ENCODE measurements at places on chromosomes 4 and X.

GRCh38 chr4:7967501-7968261, 28.0 kb upstream of the AFAP1 start:
- no peak for DNase-seq

DNA sequence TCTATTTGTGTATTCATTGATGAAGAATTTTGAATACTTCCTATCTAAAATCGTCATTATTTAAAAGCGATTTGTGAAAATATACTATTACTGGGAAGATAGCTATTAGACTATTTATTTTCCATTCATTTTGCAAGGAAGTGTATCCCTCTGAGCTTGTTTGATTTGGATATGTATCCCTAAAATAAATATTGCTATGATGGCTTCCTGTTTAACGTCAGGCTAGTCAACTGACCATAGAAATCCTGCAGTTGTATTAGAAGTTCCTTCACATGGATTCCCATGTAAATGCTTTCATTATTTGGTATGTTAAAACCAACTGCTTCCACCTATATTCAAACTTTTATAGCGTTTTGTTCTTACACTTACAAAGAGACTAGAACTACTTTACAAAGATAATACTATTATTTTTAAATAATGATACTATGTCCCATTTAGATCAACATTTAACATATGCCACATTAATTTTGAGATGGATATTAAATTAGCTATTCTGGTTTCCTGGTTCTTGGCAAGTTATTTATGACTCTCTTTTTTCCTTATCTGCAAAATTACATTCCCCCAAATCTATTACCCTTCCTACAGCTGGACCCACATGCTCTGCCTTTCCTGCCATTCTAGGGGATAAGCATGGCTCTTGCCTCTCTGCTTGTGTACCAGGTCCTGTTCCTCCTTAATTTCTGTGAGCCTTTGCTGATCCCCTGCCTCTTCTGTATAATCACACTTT, 26.7 kb upstream of the PDE5A start:
- no peak for DNase-seq

DNA sequence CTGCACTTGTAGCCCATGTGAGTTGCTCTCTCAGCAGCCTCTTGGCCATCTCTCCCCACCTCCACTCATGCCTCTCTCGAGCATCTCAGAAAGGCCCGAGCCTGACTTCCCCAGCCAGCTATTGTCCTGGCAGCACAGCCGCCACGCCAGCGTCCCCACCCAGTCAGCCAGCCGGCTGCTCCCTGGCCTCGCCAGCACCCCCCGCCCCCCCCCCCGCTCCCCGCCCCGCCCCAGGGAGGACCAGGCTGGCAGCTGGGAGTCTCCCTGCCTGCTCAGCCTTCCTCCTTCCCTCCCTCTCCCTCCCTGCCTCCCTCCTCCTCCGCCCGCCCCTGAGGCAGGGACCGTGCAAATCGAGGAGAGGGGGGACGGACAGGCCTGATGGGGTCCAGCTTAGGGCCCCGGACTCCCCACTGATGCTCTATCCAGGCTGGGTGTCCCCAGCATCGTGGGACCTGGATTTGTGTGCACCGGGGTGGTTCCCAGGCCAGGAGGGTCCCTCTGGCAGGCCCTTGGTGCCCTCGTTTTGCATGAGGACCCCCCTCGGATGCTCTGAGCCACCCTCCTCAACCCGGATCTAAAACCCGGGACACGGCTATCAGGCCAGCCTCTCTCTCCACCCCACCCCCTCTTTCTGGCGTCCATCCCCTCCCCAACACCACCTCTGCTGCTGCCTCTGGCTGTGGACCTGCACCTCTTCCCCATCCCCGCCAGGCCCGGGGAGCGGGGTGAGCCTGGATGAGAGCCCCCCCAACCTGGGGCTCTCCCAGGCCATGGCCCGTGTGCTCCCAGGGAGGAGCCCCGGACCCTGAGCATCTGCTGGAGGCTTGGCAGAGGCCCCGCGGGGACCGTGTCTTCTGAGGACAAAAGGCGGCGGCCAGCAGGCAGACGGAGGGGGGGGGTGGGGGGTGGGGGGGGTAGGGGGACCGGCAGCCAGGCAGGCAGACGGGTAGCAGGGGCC, at the start of gene GPR173:
TSS of gene GPR173 (plus strand) at position 621 of the 958 bp plus-strand sequence. CDS start 27,833 bp downstream, outside the sequence.
- DNase-seq, result no peak

DNA sequence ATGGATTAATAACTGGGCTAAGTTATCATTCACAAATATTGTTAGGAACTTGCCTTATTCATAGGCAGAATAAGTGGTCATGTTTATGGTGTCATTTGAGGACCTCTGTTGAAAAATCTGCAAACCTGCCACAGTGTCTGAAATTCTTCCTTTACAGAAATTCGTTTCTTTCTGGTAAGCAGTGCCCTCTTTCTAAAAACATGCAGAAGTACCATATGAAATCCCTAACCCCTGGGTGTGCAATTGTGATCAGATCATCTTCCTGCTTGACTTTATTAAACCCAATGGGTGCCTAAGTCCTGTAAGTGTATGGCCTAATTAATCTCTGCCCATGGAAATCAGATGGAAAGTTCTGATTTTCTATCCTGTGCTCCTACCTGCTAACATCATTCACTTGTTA, 4.4 kb upstream of the HTATSF1 start:
- DNase-seq, result no peak

- DNase-seq, result no peak
These were observed 17.2 kb upstream of the CCNI start for GRCh38 chr4:77092975-77093374.

DNA sequence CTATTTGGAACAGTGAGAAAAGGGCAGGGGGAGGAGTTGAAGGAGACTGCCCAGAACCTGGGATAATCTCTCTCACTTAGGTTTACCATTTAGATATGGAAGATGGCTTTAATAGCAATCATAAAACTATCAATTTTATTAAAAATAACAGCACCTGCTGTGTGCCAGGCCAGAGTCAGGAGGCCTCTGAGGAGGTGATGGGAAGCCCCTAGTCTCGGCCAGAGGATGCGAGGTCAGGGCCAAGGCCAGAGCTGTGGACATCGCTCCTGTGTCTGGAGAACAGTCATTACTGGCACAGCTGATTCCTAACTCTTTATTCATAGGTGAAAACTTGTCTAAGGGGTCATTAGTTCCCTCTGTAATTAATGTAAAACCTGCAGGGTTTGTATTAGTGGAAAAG, 4.2 kb upstream of the IQSEC2 start:
- no peak for DNase-seq

DNA sequence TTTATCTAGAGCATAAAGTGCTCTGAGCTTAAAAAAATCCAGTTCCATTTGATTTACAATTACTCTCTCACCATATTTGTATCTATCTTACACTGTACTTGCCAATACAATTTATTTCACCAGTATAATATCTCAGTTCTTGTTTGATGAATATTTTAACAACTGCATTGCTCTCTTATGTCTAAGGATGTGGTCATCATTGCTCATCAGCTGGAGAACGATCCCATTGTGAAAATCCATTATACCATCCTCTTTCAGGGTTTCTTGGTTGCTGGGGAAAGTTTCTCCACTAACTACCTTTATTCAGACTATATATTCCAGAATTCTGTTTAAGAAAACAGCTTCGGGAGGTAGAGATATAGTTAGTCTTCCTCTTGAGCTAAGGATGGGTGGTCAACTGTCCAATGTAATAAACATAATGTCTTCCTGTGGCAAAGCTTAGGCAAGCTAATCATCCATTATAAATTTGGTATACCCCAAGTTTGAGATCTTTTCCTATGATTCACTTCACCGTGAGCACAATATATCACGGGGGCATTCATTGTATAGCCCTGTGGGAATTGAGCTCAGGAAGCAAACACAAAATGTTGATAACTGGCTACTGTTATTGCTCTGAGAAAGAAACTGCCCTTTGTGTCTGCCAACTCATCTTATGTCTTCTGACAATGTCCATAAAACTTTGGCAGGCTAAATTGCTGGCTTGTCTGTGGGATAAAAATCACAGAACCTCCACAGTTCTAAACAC, 2361.9 kb downstream of the ARAP2 start:
- no peak for DNase-seq

- DNase-seq, result no peak
These were observed 69.2 kb upstream of the DIAPH2 start for GRCh38 chrX:96615448-96615847.

DNA sequence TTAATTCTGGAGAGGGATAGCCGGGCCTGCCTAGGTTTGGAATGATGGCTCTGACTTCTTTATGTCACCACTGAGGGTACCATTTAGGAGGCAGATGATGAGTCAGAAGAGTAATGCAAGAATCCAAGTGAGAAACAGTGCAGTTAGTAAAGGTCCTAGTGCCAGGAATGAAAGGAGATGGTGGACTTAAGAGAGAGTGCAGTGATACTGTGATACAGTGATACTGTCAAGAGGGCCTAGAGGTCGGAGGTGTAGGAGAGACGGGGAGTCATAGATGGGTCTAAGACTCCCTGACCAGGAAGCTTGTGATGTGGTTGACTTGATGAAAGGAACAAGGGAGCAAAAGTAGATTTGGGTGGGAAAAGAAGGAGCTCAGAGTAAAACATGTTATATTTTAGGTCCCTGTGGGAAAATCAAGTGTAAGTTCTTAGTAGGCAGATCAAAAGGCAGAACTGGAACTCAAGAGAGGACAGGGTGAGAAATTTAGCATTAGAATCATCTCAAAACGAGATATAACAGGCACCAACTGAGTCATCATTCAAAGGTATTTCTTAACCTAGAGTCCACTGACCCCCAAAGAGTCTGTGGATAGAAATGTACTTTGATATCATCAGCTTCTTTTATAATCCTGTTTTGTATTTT, 85.0 kb downstream of the NFKB1 start:
- DNase-seq, result no peak

DNA sequence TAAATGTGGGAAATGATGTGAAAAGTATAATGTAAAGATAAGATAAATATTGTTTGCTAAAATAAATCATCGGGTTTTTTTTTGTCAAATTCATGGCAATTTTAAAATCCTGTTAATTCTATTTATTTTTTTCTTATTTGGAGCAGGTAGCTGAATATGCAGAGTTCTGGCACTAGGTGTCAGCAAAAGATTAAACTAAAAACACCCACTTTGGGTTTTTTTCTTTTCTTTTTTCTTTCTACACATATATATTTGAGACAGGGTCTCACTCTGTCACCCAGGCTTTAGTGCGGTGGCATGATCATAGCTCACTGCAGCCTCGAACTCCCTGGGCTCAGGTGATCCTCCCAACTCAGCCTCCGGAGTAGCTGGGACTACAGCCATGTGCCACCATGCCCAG, 6.9 kb upstream of the RAP2C start:
- no peak for DNase-seq

- DNase-seq, result no peak
These were observed 47.8 kb downstream of the APELA start for GRCh38 chr4:164924670-164925238.

DNA sequence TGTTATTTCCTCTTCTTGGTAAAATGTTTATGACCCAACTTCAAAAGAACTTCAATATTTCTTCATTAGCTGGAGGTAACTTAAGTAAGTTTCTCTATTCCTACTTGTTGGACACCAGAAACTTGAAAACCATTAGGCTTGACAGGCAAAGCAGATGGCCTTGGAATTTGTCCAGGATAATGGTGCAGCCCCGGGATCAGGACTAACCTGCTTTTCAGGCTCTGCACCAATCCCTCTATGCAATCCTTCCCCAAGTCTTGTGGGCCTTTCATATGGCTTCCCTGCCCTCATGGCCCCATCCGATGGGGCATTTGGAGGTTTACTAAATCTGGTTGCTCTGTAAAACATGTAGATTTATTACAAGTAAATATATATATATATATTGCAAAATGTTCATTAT, 68.5 kb downstream of the SPINK2 start:
- DNase-seq, result no peak

DNA sequence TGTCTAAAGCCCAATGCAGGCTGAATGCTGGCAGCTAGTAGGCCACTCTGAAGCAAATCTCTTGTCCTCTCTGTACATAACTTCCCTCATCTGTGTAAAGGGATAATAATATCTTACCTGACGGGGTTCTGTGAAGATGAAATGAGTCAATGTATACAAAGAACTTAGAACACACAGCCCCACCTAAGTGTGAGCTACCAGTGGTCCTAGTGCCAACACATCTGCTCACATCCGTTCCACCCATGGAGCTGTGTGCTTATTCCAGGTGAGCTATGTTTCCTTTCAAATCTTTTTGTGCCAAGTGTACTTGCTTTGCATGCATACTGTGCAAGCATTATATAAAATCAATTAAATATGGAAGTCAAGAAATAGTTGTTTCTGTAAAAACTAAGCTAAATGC, 116.4 kb downstream of the TSPAN5 start:
- no peak for DNase-seq

GRCh38 chrX:111511477-111511876, at the start of gene SERTM2:
TSS of gene SERTM2 (plus strand) at chrX:111511645. CDS start at chrX:111518858, 7,213 bp downstream.
- DNase-seq, result no peak

- DNase-seq, result no peak
These were observed 19.0 kb upstream of the AP1S2 start for GRCh38 chrX:15873566-15873965.

GRCh38 chrX:27522500-27522899, 59.4 kb upstream of the PPP4R3C start:
- DNase-seq, result no peak

DNA sequence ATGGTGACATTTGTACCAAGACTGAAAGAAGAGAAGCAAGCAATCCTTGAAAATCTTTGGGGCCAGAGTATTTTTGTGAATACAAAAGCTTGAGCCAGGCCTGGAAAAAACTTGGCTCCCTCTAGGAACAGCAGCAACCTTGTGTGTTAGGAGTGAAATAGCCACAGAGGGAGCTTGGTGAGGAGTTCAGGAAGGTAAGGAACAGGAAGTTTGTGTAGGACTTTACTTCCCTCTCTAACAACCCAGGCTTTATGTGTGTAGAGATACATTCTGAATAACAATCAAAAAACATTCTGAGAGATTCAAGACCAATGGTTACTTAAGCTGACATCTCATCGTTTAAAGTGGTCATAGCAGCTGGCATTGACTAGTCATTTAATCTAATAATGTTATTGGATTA, 668.5 kb downstream of the PCDH18 start:
- DNase-seq, result no peak

DNA sequence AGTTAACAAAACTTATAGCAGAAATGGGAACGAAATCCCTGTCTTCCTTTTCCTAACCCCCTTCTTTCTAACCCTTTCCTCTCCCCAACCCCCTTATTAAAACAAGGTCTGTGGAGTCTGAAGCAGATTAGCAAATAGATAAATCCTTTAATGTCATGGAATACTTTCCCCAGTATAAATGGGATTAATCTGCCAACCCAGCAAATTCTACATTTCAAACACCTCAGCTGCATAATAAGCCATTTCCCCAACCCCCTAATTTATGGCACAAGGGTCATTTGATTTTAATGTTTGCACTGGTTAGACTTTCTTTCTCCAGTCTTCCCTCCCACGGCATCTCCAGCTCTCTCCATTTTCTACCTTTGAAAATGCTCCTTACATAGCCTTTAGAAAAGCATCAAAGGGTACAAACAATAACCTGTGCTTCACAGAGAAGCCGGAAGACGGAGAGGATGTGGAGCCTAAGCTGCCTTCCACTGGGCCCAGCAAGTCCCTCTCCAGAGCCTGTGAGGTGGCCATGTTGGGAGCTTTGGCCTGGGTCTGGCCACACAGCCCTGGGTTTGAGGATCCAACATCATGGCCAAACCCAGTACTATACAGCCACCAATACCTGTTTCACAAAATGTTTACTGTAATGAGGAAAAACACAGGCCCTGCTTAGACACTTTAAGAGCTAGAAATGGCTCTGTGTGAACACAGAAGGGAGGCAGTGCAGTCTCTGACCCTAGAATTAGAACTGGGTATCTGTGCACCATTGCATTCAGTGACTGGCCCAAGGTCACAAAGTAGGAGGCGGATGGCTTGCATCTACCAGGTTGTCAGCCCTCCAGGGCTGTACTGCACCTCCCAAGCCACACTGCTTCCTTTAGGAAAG, 56.9 kb upstream of the SPRY1 start:
- no peak for DNase-seq
